ENCODE measurements at places on chromosomes 11 and 22.

DNA sequence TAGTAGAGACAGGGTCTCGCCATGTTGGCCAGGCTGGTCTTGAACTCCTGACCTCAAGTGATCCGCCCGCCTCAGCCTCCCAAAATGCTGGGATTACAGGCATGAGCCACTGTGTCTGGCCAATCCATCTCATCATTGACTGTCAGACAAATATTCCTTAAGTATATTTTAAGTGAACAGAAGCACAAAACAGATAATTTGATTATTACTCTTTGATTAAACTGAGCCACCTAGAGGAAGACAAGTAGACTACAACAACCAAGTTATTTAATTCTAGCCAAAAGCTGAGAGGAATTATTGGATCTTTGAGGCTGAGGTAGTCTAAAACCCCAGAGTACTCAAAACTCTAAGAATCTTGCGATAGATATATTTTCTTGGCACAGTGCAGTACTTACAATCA lies 1.2 kb downstream of the ACRV1 start:
- no peak for DNase-seq

DNA sequence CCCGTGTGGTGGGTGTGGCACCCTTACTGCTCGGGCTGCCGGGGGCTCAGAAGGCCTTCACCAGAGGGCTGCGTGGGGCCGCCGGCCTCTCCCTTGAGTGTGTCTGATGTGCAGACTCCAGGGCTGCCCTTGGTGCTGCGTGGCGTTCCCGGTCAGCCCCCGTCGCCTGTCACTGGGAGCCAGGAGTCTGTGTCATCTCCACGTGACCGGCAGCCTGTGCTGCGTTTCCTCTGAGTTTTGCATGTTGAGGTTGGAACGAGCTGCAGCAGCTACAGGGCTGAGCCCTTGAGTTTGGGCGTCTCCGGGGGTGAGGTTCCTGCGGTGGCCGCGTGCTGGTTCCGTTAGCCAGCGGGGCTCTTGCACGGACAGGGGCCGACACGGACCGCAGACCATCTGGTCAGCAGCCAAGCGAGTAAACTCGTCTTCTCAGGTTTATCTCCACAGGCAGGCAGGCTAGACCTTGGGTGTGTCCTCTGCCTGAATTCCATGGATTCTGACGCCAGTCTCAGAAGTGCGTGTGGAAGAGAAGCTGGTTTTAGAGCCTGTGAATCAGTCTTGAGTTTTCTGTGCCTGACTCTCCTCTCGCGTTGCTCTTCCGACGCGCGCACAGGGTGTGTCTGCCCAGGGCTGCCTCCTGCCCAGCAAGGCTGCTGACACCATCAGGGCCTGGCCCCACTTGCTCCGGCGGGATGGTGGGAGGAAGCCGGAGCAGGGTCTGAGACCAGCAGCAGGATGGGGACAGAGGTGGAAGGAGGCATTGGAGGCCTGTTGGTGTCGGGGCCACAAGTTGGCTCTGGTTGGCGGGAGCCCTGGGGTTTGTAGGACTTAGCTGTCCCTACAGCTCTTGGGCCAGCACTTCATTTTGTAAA lies 10.5 kb downstream of the PTDSS2 start:
- DNase-seq, result no peak

DNA sequence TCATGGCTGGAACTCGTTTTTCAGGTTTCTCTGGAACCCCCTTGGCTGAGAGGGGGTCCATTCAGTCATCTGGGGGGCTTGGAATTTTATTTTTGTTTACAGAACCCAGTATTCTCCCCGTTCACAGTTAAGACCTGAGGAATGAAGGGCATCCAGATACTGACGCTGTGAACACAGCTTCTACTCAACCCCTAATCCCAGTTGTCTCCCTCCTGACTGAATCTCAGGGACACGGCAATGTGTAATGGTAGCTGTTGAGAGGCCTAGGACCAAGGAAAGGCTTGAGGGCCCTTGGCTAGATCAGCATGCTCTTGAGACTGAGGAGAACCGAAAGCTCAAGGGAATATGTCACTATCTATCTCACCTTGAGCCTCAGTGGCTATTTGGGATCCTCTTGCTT lies 113.6 kb downstream of the SWAP70 start:
- no peak for DNase-seq

DNA sequence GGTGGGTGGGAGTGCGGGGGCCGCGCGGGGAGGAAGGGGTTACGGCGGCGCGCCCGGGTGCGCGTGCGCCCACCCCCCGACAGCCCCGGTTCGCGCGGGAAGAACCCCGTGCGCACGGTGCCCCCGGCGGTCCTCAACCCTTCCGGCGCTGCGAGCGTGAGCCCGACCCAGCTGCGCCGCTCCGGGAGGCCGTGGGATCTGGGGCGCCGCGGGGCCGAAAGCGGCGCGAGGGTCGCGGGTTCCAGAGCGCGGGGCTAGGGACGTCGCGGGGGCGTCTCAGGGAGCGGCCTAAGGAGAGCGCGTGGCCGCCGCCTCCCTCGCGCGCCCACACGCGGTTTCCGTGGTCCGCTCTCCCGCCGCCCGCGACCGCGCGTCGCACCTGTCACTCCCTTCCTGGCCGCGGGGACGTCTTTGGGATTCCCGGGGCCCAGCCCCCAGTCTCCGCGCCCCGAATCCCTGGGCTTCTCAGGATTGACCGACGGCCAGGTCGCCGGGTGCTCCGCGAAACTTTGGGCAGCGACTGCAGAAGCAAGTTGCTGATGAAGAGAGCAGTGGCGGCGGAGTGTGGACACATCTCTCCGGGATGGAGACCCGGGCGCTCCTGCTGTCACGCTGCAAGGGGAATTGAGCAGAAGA lies 582 bp downstream of the SREBF2 start:
- DNase-seq, result peak; percentile 22

- no peak for DNase-seq
These were observed 5.4 kb upstream of the MAPK8IP1 start for GRCh38 chr11:45879803-45880686.

- DNase-seq, result no peak
These were observed 653 bp downstream of the PCSK7 start for GRCh38 chr11:117230999-117231841.

GRCh38 chr11:15073361-15074205 lies at the start of gene CALCB:
Gene CALCB (plus strand): TSS chr11:15073593. CDS start chr11:15074719, 1,126 bp downstream.
- DNase-seq, result no peak

- no peak for DNase-seq
These were observed 5.4 kb upstream of the HMOX1 start for GRCh38 chr22:35375526-35375925.

All from activated CD8-positive, alpha-beta memory T cell treated with anti-CD3 and anti-CD28 coated beads for 1 hour (primary cell).